ENCODE measurements at places on chromosomes 7 and 10.

DNA sequence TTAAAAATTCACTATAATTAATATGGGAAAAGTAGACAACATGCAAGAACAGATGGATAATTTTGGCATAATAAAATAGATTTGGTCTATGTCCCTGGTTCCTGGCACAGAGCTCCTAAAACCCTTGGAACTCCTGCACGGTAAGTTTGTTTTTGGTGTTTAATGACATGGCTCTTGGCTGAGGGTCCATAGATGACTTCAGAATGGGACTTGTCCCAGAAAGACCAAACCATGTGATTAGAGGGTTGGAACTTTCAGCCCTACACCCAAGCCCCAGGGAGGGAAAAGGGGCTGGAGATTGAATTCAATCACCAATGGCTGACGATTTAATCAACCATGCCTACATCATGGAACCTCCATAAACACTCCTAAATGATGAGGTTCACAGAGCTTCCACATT lies 12.6 kb upstream of the GSDME start:
- no peak for DNase-seq

- no peak for DNase-seq
These were observed 11.3 kb downstream of the INPP5A start for GRCh38 chr10:132548869-132549268.

- DNase-seq: peak; percentile 93
These were observed 36.8 kb downstream of the CTBP2 start for GRCh38 chr10:125123476-125124114.

DNA sequence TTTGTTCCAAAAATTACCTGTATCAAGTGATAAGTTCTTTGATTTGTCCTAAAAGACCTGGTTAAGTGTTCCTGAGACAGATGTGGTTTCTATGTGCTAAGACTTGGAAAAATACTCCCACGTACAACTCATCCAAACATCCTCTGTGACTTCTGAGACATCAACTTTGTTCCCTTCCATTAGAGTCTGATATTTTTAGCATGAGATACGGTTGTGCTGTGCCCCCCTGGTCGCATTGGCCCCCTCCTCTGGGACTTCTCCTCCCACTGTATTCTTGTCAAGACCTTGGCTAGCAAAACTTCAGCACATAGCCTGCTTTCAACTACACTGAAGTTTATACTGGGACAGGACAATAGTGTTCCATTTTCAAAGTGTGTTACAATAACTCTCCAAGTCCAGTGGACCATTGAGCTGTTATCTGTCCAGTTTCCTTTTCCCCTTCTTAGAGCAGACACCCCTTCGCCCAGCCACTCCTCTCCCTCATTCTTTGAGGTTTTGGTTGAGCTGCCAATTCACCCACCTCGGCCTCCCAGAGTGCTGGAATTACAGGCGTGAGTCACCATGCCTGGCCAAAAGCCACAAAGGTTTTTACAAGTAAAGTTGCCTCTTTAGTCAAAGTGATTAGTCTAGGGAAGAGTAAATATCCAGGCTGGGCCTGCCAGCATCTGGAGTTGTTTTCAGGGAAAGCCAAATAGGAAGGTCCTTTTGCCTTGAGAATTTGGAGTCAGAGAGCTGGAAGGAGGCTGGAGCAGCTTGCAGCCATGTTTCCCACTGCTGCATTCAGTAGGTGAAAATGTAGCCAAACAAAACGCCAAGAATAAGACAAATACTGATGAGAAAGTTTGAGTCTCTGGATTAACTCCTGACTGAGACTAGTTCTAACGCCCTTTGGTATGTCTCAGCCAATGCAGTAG lies 17.8 kb upstream of the PDLIM1 start:
- DNase-seq: no peak

DNA sequence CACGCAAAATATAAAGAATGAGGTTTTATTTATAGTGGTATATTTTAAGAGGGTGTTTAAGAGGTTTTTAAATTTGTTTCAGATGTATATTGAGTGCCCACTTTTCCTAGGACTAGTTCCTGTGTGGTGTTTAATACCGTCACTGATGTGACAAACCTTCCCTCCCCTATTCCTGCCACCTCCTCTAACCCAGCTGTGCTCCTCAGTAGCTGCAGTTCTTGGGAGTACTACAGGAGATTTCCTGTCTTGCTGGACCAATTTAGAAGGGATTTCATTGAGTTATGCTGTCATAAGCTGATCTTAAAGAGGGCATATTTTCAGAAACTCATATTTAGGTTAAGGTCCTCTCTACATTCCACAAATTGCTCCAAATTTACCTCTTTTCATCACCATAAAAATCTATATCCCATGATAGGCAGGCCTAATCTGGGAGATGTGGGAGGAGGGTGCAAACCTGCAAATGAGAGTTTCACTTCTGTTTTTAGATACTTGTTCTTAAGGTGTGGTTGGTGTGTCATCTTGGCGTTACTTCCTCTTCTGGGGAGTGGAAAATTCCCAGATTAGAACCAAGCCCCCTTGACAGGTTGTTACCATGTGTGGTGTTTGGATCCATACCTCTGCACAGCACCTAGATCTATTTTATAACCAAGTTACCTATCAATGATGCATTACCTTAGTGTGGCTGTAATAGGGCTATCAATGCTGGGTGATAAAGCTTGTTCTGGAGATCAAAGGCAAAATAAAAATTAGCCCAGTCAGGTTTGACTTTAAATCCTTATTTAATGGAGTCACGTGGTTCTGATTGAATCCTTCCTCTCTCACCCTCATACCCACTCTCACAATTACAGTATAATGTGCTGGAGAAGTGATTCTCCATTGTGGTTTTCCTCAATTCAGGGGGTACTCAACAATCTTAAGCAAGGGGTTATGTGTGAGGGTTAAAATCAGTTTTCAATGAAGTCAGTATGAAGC lies 141.1 kb downstream of the CDK14 start:
- DNase-seq: no peak

All from Right ventricle myocardium inferior (tissue), 1 donor.